ENCODE measurements at places on chromosomes 6 and 20. TPM values are rescaled to one million over a fixed set of nuclear protein-coding genes. Genes with fewer than 3 reads are reported as not detected.

DNA sequence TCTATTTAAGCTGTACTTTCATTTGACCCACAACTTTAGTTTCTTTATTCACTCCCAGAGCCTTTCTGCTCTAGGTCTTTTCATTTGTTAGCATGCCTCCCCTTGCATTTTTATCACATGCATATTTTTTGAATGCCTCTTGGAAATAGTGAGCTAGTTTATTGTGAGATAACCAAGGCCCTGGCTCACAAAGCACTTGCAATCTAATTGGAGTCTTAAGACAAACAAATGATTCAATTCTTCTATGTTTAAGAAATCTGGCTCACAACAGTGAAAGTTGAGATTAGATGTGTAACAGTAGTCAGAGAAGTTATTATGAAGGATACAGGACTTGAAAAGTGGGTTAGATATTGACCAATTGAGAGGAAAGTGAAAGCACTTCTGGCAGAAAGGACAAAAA lies 173.4 kb downstream of the MOXD1 start:
- no peak overlapping the region for H3K4me3 ChIP-seq
- DNase-seq: no peak
- no peaks in the 10 kb centered on the region for H3K27me3 ChIP-seq
- no peak overlapping the region for H3K27ac ChIP-seq
- no peaks in the 10 kb centered on the region for H3K4me1 ChIP-seq

- no peak overlapping the region for H3K27ac ChIP-seq
- H3K4me1 ChIP-seq: peaks cover 3% of the 10 kb centered on the region
- H3K27me3 ChIP-seq: no peaks in the 10 kb centered on the region
- no peak overlapping the region for H3K4me3 ChIP-seq
These were observed 451.6 kb downstream of the UTRN start for GRCh38 chr6:144736763-144737162.

GRCh38 chr6:33851959-33852358 lies 48.2 kb upstream of the MLN start:
- no peak overlapping the region for H3K4me3 ChIP-seq
- no peak overlapping the region for H3K27ac ChIP-seq
- DNase-seq: no peak
- no peaks in the 10 kb centered on the region for H3K36me3 ChIP-seq
- H3K4me1 ChIP-seq: peaks cover 17% of the 10 kb centered on the region

DNA sequence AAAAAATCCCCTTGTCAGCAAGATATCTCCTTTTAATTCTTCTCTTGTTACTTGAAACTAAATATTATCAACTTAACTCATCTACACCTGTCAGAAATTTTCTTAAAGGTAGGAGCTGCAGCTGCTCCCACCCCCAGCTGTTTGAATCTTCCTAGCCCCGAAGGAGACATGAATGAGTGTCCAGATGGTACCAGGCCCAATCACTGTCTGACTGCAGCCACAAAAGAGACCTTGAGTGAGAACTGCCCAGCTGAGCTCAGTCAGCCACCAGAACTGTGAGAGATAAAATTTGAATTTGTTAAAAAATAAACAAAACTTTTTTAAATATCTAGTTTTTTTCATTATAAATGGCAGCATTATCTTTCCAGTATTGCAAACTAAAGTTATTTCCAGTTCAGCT lies 84.7 kb downstream of the PRSS35 start:
- no peaks in the 10 kb centered on the region for H3K4me1 ChIP-seq
- H3K36me3 ChIP-seq: no peaks in the 10 kb centered on the region
- H3K4me3 ChIP-seq: no peak overlapping the region
- H3K27ac ChIP-seq: no peak overlapping the region
- no peaks in the 10 kb centered on the region for H3K27me3 ChIP-seq
- DNase-seq: no peak

DNA sequence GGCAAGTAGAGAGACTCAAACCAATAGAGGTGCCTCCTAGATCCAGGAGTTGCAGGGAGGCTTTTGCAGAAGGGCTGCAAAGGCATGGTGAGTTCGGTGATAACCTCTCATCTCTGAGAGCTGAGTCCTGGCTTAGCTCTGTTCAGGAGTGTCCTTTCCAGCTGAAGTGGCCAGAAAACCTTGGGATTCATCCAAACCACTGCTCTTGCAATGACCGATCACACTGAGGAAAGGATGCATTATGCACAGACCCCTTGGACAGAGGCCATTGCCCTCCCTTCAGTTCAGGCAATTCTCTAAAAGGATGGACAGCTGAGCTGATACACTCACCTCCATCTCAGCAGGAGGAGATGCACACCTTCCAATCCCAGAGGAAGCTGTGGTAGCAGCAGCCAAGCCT lies 158.8 kb upstream of the ENPP5 start:
- no peak overlapping the region for H3K4me3 ChIP-seq
- no peak overlapping the region for H3K27ac ChIP-seq
- peaks cover 23% of the 10 kb centered on the region for H3K27me3 ChIP-seq
- DNase-seq: no peak
- H3K36me3 ChIP-seq: no peaks in the 10 kb centered on the region
- H3K4me1 ChIP-seq: peaks cover 3% of the 10 kb centered on the region

GRCh38 chr6:169967687-169968086 lies 216.3 kb downstream of the ERMARD start:
- H3K27me3 ChIP-seq: no peaks in the 10 kb centered on the region
- H3K4me3 ChIP-seq: no peak overlapping the region
- no peaks in the 10 kb centered on the region for H3K36me3 ChIP-seq
- H3K4me1 ChIP-seq: no peaks in the 10 kb centered on the region
- no peak for DNase-seq
- H3K27ac ChIP-seq: no peak overlapping the region

DNA sequence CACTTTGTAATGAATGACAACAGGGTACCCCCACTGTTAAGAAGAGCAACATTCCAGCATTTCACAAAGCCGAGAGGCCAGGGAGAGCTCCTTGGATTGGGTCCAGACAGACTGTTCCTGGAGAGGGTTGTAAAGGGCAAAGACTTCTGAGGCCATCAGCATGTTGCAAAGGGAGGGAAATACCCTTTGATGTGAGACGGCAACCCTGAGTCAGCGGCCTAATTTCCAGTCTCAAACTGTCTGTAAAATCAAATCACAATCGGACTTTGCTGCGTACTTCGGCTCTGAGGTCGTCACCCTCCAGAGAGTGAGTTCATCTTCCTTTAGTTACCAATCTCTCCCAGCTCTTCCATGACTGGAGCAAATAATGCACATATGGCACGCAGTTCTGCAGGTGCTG lies 101.0 kb upstream of the DTNBP1 start:
- H3K36me3 ChIP-seq: no peaks in the 10 kb centered on the region
- H3K4me1 ChIP-seq: no peaks in the 10 kb centered on the region
- H3K27me3 ChIP-seq: peaks cover 6% of the 10 kb centered on the region
- H3K4me3 ChIP-seq: no peak overlapping the region
- H3K27ac ChIP-seq: no peak overlapping the region

DNA sequence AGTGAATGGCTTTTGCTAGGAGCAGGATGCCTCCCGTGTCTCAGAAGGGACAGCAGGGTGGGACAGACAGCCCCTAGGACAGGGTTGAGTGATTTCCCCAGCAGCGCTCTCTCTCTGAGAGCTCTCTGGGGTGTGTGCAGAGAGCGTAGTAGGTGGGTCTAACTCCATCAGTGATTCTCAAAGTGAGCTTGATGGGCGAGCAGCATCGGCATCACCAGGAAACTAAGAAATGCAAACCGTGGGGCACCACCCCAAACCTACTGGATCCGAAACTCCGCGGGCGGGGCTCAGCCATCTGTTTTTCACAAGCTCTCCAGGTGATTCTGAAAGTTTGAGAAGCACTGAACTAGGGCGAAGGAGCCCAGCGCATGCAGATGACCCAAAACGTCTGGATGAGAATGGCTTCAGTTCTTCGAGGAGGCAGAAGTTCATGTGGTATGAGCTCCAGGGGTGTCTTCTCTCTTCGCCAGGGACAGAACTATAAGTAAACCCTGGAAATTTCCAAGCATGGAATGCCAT lies 119.6 kb upstream of the RNF24 start:
- peaks cover 26% of the 10 kb centered on the region for H3K4me1 ChIP-seq
- H3K27ac ChIP-seq: no peak overlapping the region
- peaks cover 5% of the 10 kb centered on the region for H3K27me3 ChIP-seq
- no peak overlapping the region for H3K4me3 ChIP-seq

DNA sequence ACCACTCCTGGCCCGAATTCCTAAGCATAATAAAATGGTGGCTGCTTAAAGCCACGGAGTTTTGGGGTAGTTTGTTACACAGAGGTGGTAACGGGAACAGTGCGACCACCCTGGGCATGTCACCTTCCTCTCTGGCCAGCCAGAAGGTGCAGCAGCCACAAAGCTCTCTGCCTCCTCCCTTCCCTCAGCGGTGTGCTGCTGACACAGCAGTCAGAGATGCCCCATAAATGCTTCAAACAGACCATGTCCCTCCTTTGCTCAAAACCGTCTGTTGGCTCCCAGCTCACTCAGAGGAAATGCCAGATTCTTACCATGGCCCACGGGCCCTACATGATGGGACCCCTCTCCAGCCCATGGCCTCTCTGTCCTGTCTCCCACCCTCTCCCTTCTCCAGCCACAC lies 12.1 kb upstream of the TCF15 start:
- H3K27me3 ChIP-seq: peaks cover 44% of the 10 kb centered on the region
- H3K36me3 ChIP-seq: peaks cover 1% of the 10 kb centered on the region
- H3K4me1 ChIP-seq: no peaks in the 10 kb centered on the region
- H3K4me3 ChIP-seq: no peak overlapping the region
- H3K27ac ChIP-seq: no peak overlapping the region

DNA sequence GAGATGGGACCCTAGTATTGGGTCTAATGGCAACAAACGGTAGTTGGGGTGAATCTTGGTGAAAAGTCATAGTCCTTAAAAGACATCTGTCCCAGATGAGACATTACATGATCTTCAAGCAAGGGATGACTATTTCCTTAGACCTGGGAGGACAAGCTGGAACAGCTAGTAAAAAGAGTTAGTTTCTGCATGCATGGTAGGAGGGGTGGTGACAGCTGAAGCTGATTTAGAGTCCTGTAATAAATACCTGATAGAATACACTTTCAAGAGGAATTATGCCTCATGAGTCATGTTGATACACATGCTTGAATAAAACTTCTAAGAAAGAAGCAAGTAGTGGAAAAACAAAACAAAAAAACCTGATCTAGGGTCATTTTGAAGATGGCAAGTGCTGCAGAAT lies 247.4 kb downstream of the CD109 start:
- no peak overlapping the region for H3K4me3 ChIP-seq
- H3K4me1 ChIP-seq: no peaks in the 10 kb centered on the region
- no peaks in the 10 kb centered on the region for H3K27me3 ChIP-seq
- H3K27ac ChIP-seq: no peak overlapping the region

DNA sequence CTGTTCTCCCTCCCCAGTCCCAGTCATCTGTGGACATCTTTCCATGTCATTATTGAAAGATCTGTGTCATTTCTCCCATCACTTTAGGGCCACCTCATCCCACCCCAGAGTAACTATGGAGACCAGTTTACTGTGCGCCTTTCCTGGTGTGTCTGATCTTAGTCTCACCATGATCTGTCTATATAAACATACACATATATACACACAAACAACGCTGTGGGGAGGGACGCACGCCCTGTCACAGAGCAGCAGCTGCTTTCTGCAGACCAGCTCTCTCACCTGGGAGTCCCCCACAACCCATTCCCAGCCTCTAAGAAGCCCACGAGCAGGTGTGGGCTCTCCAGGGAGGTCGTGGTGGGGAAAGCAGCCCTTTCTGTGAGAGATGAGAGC lies 68.1 kb upstream of the TOX2 start:
- no peak for DNase-seq
- no peaks in the 10 kb centered on the region for H3K36me3 ChIP-seq
- H3K27ac ChIP-seq: no peak overlapping the region
- H3K27me3 ChIP-seq: no peaks in the 10 kb centered on the region
- H3K4me1 ChIP-seq: peaks cover 11% of the 10 kb centered on the region

DNA sequence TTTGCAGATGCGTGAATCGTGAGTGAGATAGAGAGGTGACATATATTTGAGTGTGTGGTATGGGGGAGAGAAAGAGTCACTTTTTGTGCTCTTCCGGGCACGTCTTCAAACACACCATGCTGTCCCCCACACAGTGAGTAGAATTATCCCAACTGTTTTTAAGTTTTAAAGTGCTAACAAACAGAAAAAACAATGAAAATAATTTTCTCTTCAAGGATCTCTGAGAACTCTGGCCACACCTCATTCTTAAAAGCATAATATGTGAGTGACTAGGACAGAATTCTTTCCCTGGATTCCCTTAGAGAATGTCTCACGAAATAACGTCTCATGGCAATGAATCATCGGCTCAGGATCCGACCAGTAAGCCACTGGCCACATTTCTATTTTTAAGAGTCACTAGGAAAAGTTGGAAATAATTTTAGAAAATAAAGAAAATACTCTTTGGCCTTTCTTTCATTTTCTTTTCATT lies 235.7 kb upstream of the ZNF217 start:
- DNase-seq: no peak
- peaks cover 52% of the 10 kb centered on the region for H3K4me1 ChIP-seq
- peak overlapping the region; percentile 84 for H3K4me3 ChIP-seq
- peaks cover 13% of the 10 kb centered on the region for H3K36me3 ChIP-seq
- peak overlapping the region; percentile 98 for H3K27ac ChIP-seq

GRCh38 chr20:18176318-18176785 lies 38.7 kb downstream of the KAT14 start:
- H3K27ac ChIP-seq: peak overlapping the region; percentile 40
- peaks cover 8% of the 10 kb centered on the region for H3K4me1 ChIP-seq
- peaks cover 67% of the 10 kb centered on the region for H3K36me3 ChIP-seq
- no peaks in the 10 kb centered on the region for H3K27me3 ChIP-seq
- H3K4me3 ChIP-seq: no peak overlapping the region

DNA sequence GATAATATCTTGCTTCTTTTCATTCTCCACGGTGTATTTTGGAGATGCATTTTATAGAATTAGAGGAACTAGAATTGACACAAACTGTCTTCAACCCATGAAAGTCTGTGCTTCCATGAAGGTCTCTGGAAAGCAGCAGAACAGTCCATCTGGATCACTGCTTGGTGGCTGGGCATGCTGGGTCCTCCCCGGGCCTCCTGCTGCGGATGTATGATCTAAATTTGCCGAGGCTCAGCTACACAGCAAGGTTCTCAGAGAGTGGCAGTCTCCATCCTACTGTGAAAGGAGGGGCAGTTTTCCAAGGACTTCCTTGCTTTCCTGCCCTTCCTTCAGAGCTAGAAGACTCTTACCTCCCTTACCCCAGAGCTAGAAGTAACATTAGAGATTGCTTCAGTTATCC lies 15.1 kb downstream of the PKIG start:
- H3K4me1 ChIP-seq: peaks cover 36% of the 10 kb centered on the region
- no peak overlapping the region for H3K4me3 ChIP-seq
- no peak for DNase-seq
- peak overlapping the region; percentile 89 for H3K27ac ChIP-seq
- H3K36me3 ChIP-seq: no peaks in the 10 kb centered on the region
- H3K27me3 ChIP-seq: no peaks in the 10 kb centered on the region

LCA5 gene
- total RNA-seq: 0.32 TPM

SASH1 gene
- 0.04 TPM for total RNA-seq

FYN gene
- total RNA-seq: 395 TPM

PPIL6 gene
- total RNA-seq: 0.64 TPM

CST4 gene
- not detected for total RNA-seq

PSMG4 gene
- 38.1 TPM for total RNA-seq

BPIFB1 gene
- not detected for total RNA-seq

PTCRA gene
- not detected for total RNA-seq

GSTA4 gene
- 8.4 TPM for total RNA-seq

GGTLC1 gene
- not detected for total RNA-seq

SNAP25 gene
- not detected for total RNA-seq

SEL1L2 gene
- not detected for total RNA-seq

PRSS35 gene
- total RNA-seq: not detected

TRIM31 gene
- not detected for total RNA-seq

MAFB gene
- not detected for total RNA-seq

RAB44 gene
- total RNA-seq: not detected
